GM23338 (cell line): ENCODE measurements at places on chromosomes 11 and 22. TPM values are rescaled to one million over a fixed set of nuclear protein-coding genes. Genes with fewer than 3 reads are reported as not detected.

The VPS37C gene
- polyA plus RNA-seq = 8.7 and 8.8 TPM in 2 replicates

The BMAL1 gene
- 5.1 and 5.9 TPM in 2 replicates for polyA plus RNA-seq

The OR52N4 gene
- not detected in 2 replicates for polyA plus RNA-seq

The MCAM gene
- 7.8 and 8.9 TPM in 2 replicates for polyA plus RNA-seq

The POLR2L gene
- polyA plus RNA-seq = 369 TPM in 2 replicates

The RIBC2 gene
- 1.8 and 2.8 TPM in 2 replicates for polyA plus RNA-seq

The CDC45 gene
- polyA plus RNA-seq = 30.3 and 30.4 TPM in 2 replicates

The TRIM6 gene
- polyA plus RNA-seq = 24.3 and 26.4 TPM in 2 replicates

The GNAZ gene
- 2.9 TPM in 2 replicates for polyA plus RNA-seq

The TEAD1 gene
- 24.5 and 28.4 TPM in 2 replicates for polyA plus RNA-seq

The MPEG1 gene
- 0.07 TPM in 1 of 2 replicates, not detected in the other for polyA plus RNA-seq

The PIH1D2 gene
- 0.89 and 1.4 TPM in 2 replicates for polyA plus RNA-seq

The CARD18 gene
- not detected in 2 replicates for polyA plus RNA-seq

The AQP11 gene
- polyA plus RNA-seq = 3.4 and 4.1 TPM in 2 replicates

The OR52H1 gene
- not detected in 2 replicates for polyA plus RNA-seq

The OR52K2 gene
- not detected in 2 replicates for polyA plus RNA-seq

The RAG1 gene
- 0.26 and 0.89 TPM in 2 replicates for polyA plus RNA-seq

The ADM2 gene
- polyA plus RNA-seq = 3.3 and 3.5 TPM in 2 replicates

The PIWIL4 gene
- polyA plus RNA-seq = 0.23 and 0.33 TPM in 2 replicates

The NLRP14 gene
- polyA plus RNA-seq = 0.14 TPM in 1 of 2 replicates, not detected in the other

The CYB5R2 gene
- 48.9 and 56.2 TPM in 2 replicates for polyA plus RNA-seq

The PGA5 gene
- 0.45 and 1.0 TPM in 2 replicates for polyA plus RNA-seq

The FCHSD2 gene
- 3.5 and 3.6 TPM in 2 replicates for polyA plus RNA-seq

The FBXO3 gene
- 10.4 and 12.5 TPM in 2 replicates for polyA plus RNA-seq

The APIP gene
- 42.9 and 50.3 TPM in 2 replicates for polyA plus RNA-seq

The MYRF gene
- 1.9 and 2.2 TPM in 2 replicates for polyA plus RNA-seq

The KCNE3 gene
- polyA plus RNA-seq = 2.3 and 2.4 TPM in 2 replicates

The RAC2 gene
- 2.4 and 3.1 TPM in 2 replicates for polyA plus RNA-seq

The EIF3L gene
- 430 and 466 TPM in 2 replicates for polyA plus RNA-seq

The CDCA5 gene
- 53.3 and 64.9 TPM in 2 replicates for polyA plus RNA-seq

The FOLR2 gene
- polyA plus RNA-seq = not detected in 2 replicates

The ALX4 gene
- polyA plus RNA-seq = not detected in 2 replicates

The MMP7 gene
- not detected in 2 replicates for polyA plus RNA-seq

The OR10A2 gene
- 0.14 and 0.27 TPM in 2 replicates for polyA plus RNA-seq

The A4GALT gene
- 7.0 and 8.9 TPM in 2 replicates for polyA plus RNA-seq

The LDHAL6A gene
- 0.10 and 0.16 TPM in 2 replicates for polyA plus RNA-seq

The TMPRSS5 gene
- not detected in 2 replicates for polyA plus RNA-seq

The YPEL4 gene
- 1.1 and 1.2 TPM in 2 replicates for polyA plus RNA-seq

The KCNQ1 gene
- 0.45 and 1.1 TPM in 2 replicates for polyA plus RNA-seq

The MYBPC3 gene
- polyA plus RNA-seq = 0.24 TPM in 1 of 2 replicates, not detected in the other

The ADAMTS8 gene
- polyA plus RNA-seq = 7.5 and 7.7 TPM in 2 replicates

The P2RY6 gene
- polyA plus RNA-seq = 0.40 TPM in 1 of 2 replicates, not detected in the other

The KCNC1 gene
- 0.11 and 0.17 TPM in 2 replicates for polyA plus RNA-seq

The DDTL gene
- polyA plus RNA-seq = 3.3 and 3.7 TPM in 2 replicates

The PTPRCAP gene
- 2.7 and 3.3 TPM in 2 replicates for polyA plus RNA-seq

The DDIAS gene
- 16.5 and 19.5 TPM in 2 replicates for polyA plus RNA-seq

The NTM gene
- 10.6 and 12.3 TPM in 2 replicates for polyA plus RNA-seq

The UQCC3 gene
- polyA plus RNA-seq = 53.9 and 54.7 TPM in 2 replicates

The OR8A1 gene
- polyA plus RNA-seq = not detected in 2 replicates

The OR52I2 gene
- polyA plus RNA-seq = 0.03 TPM in 1 of 2 replicates, not detected in the other

The MS4A4A gene
- polyA plus RNA-seq = not detected in 2 replicates

The AMOTL1 gene
- 4.1 and 4.3 TPM in 2 replicates for polyA plus RNA-seq

The SHANK2 gene
- polyA plus RNA-seq = 16.7 and 22.0 TPM in 2 replicates

The RIMBP3B gene
- polyA plus RNA-seq = 0.09 and 0.21 TPM in 2 replicates
